ENCODE measurements at places on chromosomes 2 and 18.

- no peak for DNase-seq
Measured at GRCh38 chr2:30721668-30722647, 85.3 kb downstream of the CAPN13 start.

- DNase-seq: no peak
Measured at GRCh38 chr18:31721601-31722000, 37.2 kb upstream of the B4GALT6 start.

- DNase-seq: no peak
Measured at GRCh38 chr2:232521959-232522622, 1.9 kb downstream of the PRSS56 start.

DNA sequence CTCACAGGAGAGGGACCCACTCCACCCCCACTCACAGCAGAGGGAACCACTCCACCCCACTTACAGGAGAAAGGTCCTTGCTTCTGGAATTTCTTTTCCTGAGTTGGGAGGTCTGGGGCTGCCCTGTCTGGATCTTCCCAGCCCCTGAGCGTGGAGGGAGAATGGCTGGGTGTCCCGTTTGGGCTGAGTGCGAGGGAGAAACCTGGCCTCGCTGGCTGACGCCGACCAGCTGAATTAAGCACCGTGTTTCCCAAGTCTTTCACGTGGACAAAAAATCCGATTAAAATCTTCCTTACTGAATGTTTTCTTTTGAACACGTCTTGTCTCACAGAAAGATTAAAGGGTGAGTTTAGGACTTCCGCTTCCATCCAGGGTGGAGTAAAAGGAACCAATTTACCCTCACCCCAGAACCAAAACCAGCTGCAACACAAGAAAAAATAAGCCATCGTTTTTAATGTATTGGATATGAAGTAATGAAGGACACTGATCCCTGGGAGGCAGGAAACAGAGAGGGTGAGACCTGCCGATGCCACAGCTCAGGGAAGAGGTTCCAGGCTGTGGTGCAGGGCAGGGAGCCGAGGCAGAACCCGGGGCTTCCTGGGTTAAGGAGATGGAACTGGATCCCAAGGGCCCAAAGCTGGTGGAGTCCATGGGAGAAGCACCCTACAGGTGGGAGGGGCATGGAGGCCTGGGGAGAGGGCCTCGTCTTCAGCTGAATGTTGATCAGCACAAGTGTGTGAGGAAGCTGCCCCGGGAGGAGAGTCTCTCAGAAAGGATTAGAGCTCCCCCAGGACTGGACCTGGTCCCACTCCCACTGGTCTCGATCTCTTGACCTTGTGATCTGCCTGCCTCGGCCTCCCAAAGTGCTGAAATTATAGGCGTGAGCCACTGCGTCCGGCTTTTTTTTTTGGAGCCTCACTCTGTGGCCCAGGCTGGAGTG, 60.3 kb downstream of the RTP5 start:
- DNase-seq: no peak

DNA sequence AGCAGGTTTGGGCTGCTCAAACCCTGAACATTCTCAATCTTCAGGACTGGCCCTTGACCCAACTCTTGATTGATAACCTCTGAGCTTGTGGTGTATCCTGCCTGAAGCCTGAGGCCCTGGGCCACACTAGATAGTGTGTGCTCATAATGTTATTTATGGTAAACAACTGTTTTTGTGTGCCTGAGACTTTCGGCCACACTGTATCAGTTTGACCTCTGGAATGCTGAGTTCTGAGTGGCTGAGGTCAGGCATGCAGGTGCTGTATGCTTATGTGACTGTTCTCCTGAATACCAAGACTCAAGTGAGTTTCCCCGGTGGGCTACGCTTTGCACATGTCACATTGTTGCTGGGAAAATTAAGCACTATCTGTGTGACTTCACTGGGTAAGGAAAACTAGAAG, 82.2 kb upstream of the RMP24 start:
- DNase-seq: no peak

DNA sequence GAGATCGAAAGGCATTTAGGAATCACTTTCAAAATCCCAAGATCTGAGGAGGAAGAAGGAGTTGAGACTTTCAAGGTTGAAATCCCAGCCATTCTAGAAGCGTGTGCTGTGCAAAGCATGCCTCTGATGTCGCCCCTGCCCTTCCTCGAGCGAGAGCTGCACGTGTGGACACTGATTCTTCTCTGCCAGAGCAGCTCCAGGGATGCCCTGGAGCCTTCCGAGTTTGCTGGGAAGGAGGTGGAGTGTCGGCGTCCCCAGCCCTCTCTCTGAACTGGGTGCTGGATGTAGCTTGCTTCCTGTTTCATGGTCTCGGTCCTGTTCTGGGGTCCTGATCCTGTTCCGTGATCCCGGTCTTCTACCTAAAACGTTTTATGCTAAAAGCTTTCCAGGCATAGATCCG, 76.1 kb downstream of the TWIST2 start:
- DNase-seq: no peak

DNA sequence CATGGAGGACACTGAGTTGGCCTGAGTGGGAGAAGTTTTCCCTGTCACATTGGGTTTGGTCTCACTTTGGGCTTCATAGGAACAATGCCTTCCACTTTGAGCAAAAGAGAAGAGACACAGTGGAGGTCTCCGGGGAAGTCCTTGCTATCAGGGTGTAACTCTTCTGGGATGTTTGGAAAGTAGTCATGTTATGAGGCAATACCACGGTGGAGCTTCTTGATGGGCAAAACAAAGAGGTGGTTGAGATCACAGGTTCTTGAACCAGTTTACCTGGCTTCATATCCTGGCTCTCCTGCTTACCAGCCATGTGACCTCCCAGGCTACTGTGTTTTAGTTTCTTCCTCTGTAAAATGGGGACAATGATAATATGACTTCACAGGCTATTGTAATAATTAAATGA, 478.6 kb downstream of the SLC4A3 start:
- DNase-seq: no peak

GRCh38 chr2:121316986-121317385, 32.0 kb upstream of the TFCP2L1 start:
- no peak for DNase-seq

- DNase-seq: no peak
Measured at GRCh38 chr2:126934809-126935208, 36.1 kb downstream of the TEX51 start.

DNA sequence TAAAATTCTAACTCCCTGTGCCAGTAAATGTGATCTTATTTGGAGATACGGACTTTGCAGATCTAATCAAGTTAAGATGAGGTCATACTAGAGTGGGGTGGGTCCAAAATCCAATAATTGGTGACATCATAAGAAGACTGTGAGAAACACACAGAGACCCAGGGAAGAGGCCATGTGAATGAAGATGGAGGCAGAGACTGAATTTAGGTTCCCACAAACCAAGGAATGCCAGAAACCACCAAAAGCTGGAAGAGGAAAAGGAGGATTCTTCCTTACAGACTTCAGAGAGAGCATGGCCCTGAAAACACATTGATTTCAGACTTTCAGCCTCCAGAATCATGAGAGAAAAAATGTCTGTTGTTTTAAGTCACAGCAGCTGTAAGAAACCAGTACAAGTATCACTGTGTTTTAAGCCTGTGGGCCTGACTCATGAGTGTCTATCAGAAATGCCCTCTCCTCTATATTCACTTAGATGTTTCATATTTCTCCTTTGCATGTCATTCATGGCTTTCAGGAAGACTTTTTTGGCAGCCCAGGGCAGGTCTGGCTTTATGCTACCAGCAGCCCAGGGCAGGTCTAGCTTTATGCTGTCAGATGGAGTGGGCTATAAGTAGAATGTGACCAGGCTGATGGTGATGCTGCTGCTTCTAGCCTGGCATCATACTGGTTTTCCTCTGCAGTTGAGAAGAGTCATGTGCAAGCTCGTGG, 100.0 kb downstream of the SPOPL start:
- DNase-seq: peak; percentile 35

DNA sequence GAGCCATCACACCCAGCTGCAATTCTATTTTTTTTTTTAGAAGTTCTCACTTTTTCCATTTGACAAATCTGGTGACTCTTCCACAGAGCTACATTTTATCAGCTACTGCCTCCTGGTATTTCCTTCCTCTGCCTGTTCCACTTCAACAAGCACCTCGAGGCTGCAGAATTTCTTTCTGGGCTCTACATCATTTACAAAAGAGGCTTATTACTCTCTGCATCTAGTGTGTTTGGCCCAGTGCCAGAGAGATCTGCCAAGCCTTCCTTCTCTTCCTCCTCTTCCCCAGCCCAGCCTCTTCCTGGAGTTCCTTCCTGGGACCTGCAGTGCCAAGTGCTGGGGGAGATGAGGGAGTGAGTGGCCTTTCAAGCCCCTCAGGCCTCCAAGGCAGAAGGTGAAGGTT, 119.6 kb upstream of the ITGA6 start:
- DNase-seq: no peak

Data from fibroblast of upper back skin (primary cell).